ENCODE measurements at places on chromosomes 3 and 15. TPM values are rescaled to one million over a fixed set of nuclear protein-coding genes. Genes with fewer than 3 reads are reported as not detected.

GRCh38 chr3:64351713-64352638 lies 126.7 kb upstream of the PRICKLE2 start:
- no peak for DNase-seq

- DNase-seq: no peak
Observed at GRCh38 chr3:16547561-16548357, 34.3 kb upstream of the RFTN1 start.

DNA sequence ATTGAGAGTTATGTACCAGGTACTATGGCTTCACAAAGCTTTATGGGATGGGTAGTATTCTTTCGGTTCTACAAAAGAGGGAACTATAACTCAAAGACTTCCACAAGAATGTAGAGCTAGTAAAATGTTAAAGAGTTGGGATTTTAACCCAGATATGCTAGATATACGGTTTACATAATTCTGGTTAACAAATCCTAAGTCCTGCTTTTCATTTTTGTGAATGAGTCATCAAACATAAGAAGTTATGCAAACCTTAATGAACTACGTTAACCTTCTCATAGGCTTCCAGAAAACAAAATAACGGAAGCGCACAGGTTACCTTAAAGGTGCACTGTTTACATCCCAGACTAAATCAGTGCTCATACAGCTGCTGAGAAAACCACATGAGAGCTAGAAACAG lies 1049.3 kb downstream of the MCTP2 start:
- DNase-seq: no peak

GRCh38 chr15:69557020-69557706 lies 104.5 kb downstream of the RPLP1 start:
- DNase-seq: no peak

GRCh38 chr15:77455696-77456321 lies 35.1 kb downstream of the HMG20A start:
- DNase-seq: no peak

DNA sequence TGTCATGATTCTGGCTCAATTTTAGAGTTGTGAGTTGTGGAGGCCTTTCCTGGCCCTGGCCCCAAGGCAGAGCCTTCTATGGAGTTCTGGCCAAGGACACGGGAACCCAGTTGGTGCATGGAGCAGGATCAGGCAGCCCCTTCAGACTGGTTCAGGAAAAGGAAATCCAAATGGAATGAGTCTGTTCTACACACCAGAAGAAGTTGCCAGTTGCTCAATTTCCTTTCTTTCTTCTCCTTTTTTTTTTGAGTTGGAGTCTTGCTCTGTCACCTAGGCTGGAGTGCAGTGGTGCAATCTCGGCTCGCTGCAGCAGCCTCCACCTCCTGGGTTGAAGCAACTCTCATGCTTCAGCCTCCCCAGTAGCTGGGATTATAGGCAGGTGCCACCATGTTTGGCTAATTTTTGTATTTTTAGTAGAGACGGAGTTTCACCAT lies 28.9 kb upstream of the BHLHE40 start:
- DNase-seq: no peak

GRCh38 chr3:19866751-19867347 lies 67.2 kb downstream of the EFHB start:
- DNase-seq: peak; percentile 13

DNA sequence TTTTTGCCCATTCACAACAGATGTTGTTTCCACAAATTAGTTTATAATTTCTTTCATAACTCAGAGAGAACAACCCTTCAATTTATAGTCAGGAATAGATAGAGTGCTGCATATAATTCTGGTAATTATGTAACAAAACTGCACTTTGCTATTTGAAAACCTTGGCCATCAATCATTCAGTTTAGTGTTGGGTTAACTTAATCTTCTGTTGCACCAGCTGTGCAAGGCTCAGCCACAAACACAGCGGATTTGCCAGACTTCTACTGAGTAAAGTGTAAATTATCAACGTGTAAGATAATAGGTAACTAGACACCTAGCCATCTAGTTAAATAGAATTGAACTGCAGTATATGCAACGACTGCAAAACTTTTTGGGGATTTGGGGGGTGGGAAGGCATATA lies 1064.3 kb upstream of the EPHA6 start:
- no peak for DNase-seq

GRCh38 chr3:143581972-143582722 lies 266.1 kb downstream of the SLC9A9 start:
- no peak for DNase-seq

DNA sequence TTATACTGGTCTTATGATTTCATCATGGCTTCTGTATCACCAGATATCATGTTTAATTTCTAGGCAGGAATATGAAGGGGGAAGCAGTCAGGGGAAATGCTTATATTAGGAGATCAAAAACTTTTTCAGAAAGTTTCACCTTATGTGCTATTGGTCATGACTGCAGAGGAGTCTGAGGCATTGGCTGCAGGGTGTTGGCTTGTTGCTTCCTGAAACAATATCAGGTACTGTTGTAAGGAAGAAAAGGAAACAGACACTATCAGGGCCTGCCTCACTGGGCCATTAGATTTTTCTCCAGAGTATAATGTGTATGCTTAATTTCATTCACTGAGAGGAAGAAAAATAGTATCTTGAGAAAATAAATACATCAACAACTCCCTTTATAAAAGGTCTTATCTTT lies 34.7 kb downstream of the LEKR1 start:
- no peak for DNase-seq

GRCh38 chr3:66501483-66502244 lies 842 bp upstream of the LRIG1 start:
- DNase-seq: no peak

DNA sequence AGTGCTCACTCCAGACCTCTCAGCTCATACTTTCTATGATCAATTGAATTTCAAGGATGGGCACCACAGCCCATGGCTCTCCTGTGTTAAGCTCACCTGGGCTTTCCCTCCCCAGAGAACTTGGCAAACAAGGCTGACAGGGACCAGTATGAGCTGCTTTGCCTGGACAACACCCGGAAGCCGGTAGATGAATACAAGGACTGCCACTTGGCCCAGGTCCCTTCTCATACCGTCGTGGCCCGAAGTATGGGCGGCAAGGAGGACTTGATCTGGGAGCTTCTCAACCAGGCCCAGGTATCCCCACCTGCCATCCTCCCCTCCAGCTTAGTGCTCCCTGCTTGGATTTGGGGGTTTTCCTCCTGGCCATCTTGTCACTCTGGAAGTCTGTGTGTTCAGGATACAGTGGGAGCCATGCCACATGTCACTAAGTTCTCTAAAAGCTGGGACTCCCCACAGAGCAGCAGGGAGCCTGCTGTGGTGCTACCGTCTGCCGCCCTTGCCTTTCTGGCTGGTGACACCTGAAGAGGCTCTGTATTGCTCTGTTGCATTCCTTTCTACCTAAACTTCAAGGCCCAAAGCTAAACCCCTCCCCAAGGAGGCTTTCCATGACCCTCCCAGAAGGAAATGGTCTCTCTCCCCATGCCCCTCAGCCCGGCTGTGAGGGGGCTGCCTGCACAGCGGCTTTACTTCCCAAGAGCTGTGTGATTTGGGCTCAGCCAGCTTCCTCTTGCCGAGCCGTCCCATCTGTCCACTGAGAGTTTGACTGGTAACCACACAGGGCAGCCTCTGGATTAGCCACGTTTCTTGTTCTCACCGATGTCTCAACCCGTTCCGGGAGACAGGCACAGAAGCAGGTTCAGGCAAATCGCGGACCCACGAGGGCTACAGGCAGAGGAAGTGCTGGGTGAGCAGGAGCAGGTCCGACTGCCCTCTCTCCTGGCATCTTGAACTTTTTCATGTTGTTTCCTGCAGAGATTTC lies 10.8 kb downstream of the TF start:
- no peak for DNase-seq

- no peak for DNase-seq
Observed at GRCh38 chr15:61724251-61724939, 335.9 kb downstream of the VPS13C start.

Gene C3orf22
- not detected for total RNA-seq

Gene GP9
- total RNA-seq: not detected

Gene TNFSF10
- total RNA-seq: 54.8 TPM

Gene XIRP1
- 4.7 TPM for total RNA-seq

Gene OXTR
- total RNA-seq: 1.5 TPM

Gene GOLGA8S
- 0.16 TPM for total RNA-seq
